Adrenal gland (tissue), 19 donors: ENCODE measurements at places on chromosomes 1 and 21.

DNA sequence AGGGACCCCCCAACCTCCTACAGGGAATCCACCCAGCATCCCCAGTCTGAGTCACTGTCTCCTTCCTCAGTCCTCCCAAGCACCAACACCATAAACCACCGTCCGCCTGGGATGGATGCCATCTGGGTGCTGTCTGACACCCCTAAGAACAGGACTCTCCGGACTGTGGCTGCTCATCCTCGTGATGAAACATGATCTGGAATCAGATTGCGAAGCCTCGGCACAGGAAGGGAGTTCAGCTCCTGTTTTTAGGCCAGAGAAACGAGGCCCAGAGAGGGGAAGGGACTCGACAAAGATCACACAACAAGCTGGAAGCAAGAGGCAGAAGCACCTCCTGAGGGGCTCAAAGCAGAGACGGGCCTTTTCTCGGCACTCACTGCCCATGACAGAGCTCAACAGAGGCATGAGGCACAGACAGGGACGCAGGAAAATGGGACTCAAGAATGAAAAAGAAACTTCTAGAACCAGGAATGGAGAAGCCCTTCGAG is 8.4 kb downstream of the KCNN3 start:
- H3K36me3 ChIP-seq: no peaks in the 10 kb centered on the region
- H3K27me3 ChIP-seq: no peaks in the 10 kb centered on the region
- DNase-seq: no peak
- H3K4me1 ChIP-seq: no peaks in the 10 kb centered on the region
- H3K27ac ChIP-seq: no peak overlapping the region
- H3K4me3 ChIP-seq: no peak overlapping the region

DNA sequence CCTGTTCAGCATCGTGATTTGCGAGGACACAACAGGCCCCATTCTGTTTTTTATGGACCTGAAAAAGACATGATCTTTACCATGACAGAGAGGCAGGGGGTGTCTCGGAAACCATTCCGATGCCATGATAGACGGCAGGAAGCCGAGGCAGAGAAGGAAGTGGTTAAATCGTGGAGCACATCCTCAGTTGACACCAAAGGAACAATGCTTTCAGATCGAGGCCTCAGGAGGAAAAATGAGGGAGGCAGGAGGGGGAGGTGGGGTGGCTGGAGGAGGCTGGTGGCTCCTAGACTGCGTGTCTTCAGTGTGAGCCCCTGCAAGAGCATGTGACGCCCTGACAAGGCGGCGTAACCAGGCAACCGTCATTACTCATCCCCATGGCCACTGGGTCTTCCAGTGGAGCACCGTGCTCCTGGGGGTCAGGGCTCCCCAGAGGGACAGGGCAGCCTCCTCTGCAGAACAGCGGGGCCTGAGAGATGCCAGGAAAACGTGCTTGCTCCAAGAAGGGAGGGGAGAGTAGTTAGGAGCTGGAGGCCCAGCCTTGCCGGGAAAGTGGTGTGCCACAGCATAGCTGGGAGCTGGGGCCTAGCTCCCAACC is 172.8 kb upstream of the TMEM51 start:
- H3K27me3 ChIP-seq: no peaks in the 10 kb centered on the region
- peak; percentile 83 for DNase-seq
- H3K27ac ChIP-seq: peak overlapping the region; percentile 56
- no peaks in the 10 kb centered on the region for H3K4me1 ChIP-seq

DNA sequence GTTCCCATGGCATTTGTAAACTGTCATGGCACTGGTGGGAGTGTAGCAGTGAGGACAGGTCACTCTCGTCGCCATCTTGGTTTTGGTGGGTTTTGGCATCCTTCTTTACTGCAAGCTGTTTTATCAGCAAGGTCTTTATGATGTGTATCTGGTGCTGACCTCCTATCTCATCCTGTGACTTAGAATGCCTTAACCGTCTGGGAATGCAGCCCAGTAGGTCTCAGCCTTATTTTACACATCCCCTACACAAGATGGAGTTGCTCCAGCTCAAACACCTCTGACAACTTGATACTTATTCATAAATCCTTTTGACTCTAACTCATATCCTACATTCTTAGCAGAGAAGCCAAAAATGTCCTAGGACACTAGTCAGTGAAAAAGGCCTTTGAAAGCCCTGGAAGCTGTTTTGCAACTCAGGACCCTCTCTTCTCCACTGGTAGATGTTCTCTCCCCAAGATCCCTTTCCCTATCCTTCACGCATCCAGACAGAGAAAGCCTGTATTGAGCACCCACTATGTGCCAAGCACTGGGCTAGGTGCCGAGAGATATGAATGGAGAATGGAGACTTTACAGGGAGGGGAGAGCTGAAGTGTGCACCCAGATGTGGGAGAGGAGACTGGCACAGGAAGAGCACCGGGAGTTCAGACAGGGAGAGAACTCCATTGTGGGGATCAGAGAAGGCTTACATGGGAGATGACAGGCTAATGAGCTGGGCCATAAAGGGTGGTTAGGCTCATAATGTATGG is 6.7 kb upstream of the CSRP1 start:
- no peak overlapping the region for H3K4me3 ChIP-seq
- no peaks in the 10 kb centered on the region for H3K36me3 ChIP-seq

GRCh38 chr1:26322042-26322331 is 4.2 kb downstream of the CD52 start:
- no peaks in the 10 kb centered on the region for H3K4me1 ChIP-seq
- no peaks in the 10 kb centered on the region for H3K27me3 ChIP-seq
- H3K36me3 ChIP-seq: no peaks in the 10 kb centered on the region
- H3K4me3 ChIP-seq: no peak overlapping the region
- no peak overlapping the region for H3K27ac ChIP-seq

DNA sequence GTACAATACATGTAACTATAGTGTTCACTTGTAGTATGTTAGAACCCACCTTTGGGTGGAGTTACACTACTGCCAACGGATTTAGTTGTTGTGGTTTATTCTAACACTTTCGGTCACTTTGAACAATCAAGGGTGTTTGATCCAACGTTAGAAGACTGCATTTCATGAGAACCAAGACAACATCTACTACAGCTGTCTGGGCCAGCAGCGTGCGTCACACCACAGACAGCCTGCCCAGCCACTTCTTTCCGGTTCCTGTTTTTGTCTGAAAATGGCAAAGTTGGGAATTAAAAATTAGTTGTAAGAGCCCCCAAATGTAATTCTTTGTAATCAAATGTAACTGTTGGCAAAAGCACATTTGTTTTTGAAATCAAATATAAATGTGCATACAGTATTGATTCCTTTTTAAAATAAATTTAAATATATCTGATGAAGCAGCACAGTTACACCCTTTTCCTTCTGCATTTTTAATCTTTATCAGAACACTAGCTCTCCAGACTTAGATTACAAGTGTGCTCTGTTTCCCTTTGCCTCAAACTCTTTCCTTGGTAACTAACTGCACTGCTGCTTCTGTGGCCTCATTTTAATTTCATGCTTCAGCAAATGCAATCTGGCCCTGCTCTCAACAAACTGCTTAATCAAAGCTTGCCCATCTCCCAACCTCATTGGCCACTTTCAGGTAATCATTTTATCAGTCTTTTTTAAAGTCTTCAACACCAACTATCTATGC is 86.6 kb upstream of the DPH5 start:
- no peak overlapping the region for H3K27ac ChIP-seq
- no peaks in the 10 kb centered on the region for H3K4me1 ChIP-seq
- no peaks in the 10 kb centered on the region for H3K36me3 ChIP-seq
- H3K4me3 ChIP-seq: no peak overlapping the region
- H3K27me3 ChIP-seq: no peaks in the 10 kb centered on the region

- H3K4me1 ChIP-seq: no peaks in the 10 kb centered on the region
- no peak for DNase-seq
- H3K27me3 ChIP-seq: no peaks in the 10 kb centered on the region
- no peak overlapping the region for H3K4me3 ChIP-seq
These were observed 181.2 kb upstream of the SNX7 start for GRCh38 chr1:98480271-98480670.

- H3K36me3 ChIP-seq: no peaks in the 10 kb centered on the region
- no peak overlapping the region for H3K27ac ChIP-seq
- no peak overlapping the region for H3K4me3 ChIP-seq
- no peaks in the 10 kb centered on the region for H3K4me1 ChIP-seq
- no peak for DNase-seq
These were observed 384.4 kb upstream of the POU3F1 start for GRCh38 chr1:38430949-38431348.

GRCh38 chr1:160326418-160326817 is 16.6 kb downstream of the COPA start:
- no peak overlapping the region for H3K27ac ChIP-seq
- H3K4me3 ChIP-seq: no peak overlapping the region
- no peak for DNase-seq
- H3K27me3 ChIP-seq: no peaks in the 10 kb centered on the region

DNA sequence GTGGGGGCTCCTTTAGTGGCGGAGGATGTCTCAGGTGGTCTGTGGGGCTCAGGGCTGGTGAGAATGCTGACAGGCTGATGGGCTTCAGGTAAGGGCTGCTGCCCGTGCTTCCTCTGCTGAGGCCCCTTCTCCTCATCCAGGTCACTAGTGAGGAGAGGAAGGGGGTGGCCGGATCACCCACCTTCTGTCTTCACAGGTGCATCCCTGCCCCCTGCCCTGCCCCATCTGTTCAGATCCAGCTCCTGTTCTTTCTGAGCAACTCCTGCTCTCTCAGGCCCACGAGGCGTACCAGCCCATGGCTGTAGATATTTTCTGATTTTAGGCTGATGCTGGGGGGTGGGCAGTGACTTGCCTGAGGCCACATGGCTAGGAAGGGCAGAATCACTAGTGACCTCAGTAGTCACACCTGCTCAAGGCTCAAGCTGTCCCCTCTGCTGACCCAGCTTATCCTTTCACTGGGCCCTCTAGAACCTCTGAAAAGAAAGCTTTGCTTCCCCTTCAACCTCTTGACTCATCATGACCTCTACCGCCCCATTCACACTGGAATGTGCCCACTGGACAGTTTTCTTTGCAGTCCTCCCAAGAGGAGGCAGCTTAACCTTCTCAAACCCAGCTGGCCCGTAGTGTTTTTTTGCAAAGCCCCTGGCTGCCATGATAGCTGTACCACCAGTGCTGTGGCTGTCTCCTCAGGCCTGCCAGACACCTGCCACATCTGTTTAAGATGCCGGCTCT is 14.8 kb downstream of the DCST2 start:
- H3K4me3 ChIP-seq: no peak overlapping the region
- H3K27me3 ChIP-seq: no peaks in the 10 kb centered on the region
- H3K27ac ChIP-seq: no peak overlapping the region
- no peaks in the 10 kb centered on the region for H3K36me3 ChIP-seq
- DNase-seq: peak; percentile 28
- H3K4me1 ChIP-seq: peaks cover 16% of the 10 kb centered on the region

DNA sequence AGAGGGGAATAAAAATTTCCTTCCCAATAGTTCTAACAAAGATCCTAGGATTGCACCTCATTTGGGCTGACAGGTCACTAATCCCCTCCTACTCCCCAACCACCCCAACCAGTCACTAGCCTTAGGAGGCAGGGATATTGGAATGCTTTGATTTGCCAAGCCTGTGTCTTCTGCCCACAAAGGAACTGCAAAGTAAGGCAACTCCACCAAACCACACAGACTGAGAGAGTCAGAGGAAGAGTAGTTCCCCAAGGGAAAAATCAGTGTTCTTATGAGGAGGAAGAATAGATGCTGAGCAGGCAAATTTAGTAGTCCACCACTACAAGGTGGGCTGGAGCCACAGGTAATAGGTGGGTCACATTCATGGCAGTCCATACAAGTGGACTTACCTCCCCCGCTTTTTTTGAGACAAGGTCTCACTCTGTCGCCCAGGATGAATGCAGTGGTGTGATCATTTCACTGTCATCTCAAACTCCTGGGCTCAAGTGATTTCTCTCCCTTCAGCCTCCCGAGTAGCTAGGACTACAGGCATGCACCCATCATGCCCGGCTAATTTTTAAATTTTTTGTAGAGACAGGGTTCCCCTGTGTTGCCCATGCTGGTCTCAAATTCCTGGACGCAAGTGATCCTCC is 3.7 kb upstream of the TMEM39B start:
- no peaks in the 10 kb centered on the region for H3K27me3 ChIP-seq
- no peaks in the 10 kb centered on the region for H3K36me3 ChIP-seq
- DNase-seq: no peak
- H3K27ac ChIP-seq: no peak overlapping the region
- H3K4me1 ChIP-seq: peaks cover 11% of the 10 kb centered on the region

DNA sequence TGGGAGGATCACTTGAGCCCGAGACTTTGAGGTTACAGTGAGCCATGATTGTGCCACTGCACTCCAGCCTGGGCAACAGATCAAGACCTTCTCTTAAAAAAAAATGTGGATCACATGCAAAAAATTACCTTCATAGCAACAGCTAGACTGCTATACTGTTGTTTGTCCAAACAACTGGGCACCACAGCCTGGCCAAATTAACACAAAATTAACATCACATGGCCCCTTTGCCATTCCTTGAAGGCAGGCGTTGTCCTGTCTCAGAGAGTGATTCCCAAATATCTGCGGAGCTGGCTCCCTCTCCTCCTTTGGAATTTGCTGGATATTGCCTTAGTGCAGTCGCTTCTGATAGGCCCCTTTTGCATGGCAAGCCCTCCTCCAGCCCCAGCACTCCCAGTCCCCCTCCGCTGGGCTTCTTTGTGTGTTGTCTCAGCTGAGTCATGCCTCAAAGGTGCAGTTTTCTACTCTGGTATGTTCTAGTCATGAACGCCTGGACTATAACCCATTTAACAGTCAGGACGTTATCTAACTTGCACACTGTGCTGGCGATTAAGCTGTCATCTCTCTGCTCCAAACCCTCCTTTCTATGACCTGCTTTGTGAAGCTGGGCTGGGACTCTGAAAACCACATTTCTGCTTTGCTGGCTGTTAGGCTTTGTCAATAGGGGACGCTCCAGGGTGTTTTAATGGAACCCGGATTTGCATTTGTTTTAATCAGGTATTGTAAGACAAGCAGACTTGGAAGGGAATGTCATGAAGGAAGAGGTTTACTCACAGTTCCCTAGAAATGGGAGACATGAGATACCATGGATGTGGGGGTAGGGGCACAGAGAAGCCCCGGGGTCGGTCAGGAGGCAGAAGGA is 20.1 kb upstream of the HPCAL4 start:
- H3K27me3 ChIP-seq: peaks cover 5% of the 10 kb centered on the region
- DNase-seq: peak; percentile 48
- no peak overlapping the region for H3K27ac ChIP-seq
- H3K4me3 ChIP-seq: no peak overlapping the region
- H3K4me1 ChIP-seq: no peaks in the 10 kb centered on the region

DNA sequence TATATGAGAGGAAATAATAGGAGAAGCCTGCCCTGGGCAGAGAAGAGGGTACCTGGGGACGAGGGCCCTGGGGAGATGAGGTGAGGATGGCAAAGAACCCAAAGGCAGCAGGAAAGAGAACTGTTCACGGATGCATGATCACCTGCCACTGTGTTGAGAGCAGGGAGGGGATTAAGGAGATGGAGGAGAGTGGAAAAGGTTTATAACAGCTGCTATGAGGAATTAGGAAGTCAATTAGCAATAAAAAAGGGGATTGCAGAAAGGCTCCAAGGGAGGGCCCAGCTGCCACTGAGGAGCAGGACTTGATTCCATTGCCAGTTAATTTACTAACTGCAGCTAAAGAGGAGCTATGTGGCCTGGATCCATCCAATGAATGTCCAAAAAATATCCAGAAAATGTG is 61.1 kb downstream of the GFI1 start:
- no peaks in the 10 kb centered on the region for H3K27me3 ChIP-seq
- no peaks in the 10 kb centered on the region for H3K4me1 ChIP-seq
- H3K27ac ChIP-seq: no peak overlapping the region
- DNase-seq: no peak
- no peak overlapping the region for H3K4me3 ChIP-seq
- H3K36me3 ChIP-seq: no peaks in the 10 kb centered on the region

GRCh38 chr1:197463142-197463541 is 195.1 kb downstream of the CRB1 start:
- no peak overlapping the region for H3K27ac ChIP-seq
- no peaks in the 10 kb centered on the region for H3K4me1 ChIP-seq
- no peaks in the 10 kb centered on the region for H3K36me3 ChIP-seq
- DNase-seq: no peak
- H3K4me3 ChIP-seq: no peak overlapping the region
- no peaks in the 10 kb centered on the region for H3K27me3 ChIP-seq
